ENCODE measurements at places on chromosomes 16 and 17.

- no peak for DNase-seq
Observed at GRCh38 chr16:89519881-89520280, 11.7 kb downstream of the SPG7 start.

DNA sequence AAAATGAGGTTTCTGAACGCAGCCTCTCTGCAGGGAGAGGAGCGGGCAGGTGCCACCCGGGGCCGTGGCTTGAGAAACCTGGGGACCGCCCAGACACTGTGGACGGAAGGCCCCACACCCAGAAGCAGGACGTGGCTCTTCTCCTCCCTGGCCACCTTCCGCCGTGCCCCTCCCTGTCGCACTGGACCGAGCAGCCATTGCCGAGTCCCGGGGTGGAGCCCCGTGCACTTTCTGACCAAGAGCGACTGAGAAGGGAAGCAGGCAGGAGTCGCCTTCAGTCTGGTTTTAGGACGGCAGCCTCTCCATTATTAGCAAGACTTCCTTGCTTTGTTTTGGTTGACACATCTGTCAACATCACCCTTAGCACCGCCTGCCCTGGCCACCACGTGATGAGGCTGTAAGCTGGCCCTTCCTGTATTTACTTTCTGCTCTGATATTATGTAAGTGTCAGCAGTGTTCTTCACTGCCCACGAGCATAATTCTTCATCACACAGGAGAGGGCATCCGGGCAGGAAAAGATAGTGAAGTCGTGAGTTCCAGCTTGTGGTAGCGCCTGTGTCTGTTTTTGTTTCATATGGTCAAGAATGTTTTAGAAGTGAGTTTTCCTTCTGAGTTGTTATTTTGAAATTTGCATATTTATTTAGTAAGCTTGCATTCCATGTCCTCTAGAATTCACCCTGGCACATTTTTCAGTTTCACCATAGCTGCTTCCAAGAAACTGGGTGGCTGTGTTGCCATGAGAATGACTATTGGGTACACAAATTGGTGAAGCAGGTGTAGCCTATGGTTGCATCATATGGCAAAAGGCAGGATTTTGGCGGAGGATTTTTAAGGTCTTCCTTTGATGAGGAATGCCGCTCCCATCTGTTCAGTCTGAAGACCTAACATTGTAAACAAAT, 1.0 kb downstream of the HERPUD1 start:
- peak; percentile 45 for DNase-seq

DNA sequence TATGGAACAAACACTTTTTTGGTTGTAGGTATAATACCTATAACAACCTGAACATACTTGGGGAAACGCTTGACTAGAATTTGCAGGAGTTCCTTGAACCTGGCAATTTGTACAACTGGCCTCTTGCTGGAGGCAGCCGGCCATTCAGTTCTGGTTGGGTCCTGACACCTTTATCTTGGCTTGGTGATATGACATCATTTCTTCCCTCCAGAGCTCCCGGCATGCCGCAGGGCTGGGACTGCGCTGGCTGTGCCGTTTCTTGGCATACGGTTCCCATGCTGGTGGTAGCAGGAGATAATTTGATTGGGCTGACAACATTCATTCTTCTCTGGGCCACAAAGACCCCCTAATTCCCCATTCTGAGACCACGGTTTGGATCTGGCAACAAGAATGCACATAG, 87.5 kb downstream of the ASIC2 start:
- no peak for DNase-seq

DNA sequence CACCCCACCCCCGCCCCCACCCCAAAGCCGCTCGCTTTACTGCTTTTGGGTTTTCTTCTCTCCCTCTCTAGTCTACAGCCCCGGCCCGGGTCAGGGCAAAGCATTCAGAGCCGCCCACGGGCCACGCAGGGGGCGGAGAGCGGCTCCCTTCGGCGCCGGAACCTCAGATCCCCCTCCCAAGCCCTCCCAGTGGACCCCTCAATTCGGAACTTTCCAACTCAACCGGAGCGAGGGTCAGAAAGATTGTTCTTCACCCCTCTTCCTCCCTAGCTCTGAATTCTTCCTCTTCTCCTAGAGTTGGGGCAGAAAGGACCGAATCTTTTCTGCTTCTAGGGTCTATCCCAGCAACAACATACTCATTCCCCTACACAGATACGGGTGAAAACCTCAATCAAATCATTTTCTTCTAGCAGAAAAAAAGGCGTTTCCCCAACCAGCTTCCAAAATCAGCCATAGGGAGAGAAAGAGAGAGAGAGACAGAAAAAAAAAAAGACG, 1.0 kb downstream of the HOXB2 start:
- DNase-seq = peak; percentile 40

- DNase-seq = no peak
Observed at GRCh38 chr17:80224683-80225082, 4.5 kb downstream of the SLC26A11 start.

GRCh38 chr17:30210901-30211300, 24.6 kb downstream of the SLC6A4 start:
- no peak for DNase-seq

- no peak for DNase-seq
Observed at GRCh38 chr16:81214745-81215166, 23.7 kb upstream of the BCO1 start.

DNA sequence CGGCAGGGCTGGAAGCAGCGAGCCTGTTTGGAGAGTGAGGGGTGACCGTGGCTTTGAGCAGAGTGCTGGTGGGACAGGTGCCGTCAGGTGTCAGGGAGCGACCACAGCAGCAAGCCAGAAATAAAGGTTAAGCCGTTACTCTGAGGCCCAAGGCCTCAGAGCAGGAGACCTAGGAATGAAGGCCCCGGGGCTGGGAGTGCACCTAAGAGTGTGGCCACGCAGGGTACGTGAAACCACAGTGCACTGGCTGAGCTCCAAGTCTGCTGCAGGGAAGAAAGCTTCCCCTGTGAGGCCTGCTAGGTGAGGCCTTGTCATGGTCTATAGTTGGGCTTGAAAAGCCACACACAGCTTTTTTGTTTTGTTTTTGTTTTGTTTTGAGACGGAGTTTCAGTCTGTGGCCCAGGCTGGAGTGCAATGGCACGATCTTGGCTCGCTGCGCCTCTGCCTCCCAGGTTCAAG, 8.7 kb downstream of the CLUAP1 start:
- DNase-seq = peak; percentile 59

- peak; percentile 69 for DNase-seq
Observed at GRCh38 chr16:79089735-79090284, 510.7 kb downstream of the MAF start.

DNA sequence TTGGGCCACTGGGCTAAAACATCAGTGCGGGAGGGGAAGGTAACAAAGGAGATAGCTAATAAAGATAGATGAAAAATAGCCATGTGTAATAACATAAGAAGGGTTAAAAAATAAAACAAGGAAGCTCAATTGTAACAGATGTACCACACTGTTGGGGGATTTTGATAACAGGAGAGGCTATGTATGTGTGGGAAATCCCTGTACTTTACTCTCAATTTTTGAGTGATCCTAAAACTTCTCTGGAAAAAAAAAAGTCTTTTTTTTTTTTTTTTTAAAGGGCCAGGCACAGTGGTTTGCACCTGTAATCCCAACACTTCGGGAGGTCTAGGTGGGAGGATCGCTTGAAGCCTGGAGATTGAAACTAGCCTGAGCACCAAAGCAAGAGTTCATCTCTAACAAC, 1.9 kb upstream of the MMD start:
- DNase-seq = no peak

DNA sequence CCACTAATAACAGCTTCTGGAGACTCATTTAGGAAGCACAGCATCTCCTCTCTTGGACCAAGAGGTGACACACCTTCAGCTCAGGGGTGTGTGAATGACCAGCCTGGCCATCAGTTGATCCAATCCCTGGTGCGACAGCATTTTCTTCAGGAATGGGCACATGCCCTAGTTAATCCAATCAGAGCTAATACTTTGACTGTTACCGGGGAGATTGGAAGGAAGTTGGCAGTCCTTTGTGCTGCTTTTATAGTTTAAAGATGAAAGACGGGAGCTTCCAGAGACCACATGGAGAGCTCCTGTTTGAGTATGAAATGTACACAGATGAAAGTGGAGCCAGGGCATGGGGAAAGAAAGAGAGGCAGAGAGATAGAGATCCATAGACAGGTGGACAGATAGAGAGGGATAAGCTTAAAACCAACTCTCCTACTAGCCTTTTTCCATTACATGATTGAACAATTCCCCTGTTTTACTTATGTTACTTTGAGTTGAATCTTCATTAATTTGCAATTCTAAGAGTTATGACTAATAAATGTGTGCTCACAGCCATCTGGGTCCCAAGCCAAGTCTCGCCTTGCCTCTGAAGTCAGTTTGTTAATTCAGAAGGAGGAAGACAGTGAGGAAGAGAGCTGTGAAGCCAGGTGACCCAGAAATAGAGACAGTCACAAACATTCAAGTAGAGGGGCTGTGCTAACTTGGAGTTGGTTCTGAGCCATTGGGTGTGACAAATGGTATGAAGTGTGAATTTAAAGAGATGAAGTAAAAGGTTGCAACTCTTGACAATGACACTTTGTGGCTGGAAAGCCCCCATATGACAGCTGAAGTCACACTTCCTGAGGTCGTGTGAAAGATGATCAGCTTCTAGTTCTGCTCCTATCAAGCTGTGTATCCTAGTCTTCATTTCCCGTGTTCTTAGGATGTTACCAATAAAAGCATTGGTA, 120.0 kb upstream of the GOT2 start:
- no peak for DNase-seq

DNA sequence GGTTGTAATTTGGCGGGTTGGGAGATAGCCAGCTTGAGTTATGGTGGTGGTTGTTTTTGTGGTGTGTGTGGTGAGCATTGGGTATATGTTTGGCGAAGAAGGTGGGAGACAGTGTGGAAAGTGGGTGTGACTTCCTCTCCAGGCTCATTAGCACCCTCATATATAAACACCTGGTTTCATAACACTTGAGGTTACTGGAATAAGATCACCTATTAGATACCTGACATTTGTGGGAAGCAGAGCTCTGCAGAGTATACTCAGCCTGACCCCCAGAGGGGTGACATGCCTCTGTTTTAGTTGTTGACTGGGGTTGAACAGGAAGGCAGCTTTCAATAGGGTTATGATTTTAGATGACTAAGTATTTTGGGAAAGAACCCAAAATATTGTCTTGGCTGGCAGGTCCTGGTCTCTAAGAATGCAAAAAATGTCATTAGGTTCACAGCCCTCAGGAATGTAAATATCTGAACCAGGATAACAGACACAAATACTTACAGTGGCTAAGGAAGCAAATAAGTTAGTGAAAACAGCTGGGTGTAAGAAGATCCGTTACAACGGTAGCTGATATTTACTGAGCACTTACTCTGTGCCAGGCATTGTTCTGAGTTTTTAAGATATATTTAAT, 18.3 kb upstream of the EFCAB13 start:
- DNase-seq = no peak

GRCh38 chr17:1590029-1590746, 27.6 kb upstream of the PITPNA start:
- no peak for DNase-seq

DNA sequence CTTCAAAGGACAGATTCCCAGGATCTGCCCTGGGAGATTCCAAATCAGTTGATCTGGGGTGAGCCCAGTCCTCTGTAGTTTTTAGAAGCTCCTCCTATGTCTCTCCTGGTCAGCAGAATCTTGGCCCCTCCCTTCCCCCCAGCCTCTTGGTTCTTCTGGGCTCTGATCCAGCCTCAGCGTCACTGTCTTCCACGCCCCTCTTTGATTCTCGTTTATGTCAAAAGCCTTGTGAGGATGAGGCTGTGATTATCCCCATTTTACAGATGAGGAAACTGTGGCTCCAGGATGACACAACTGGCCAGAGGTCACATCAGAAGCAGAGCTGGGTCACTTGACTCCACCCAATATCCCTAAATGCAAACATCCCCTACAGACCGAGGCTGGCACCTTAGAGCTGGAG, 840 bp upstream of the CDH5 start:
- no peak for DNase-seq

- DNase-seq = no peak
Observed at GRCh38 chr16:4338125-4338582, 13.0 kb downstream of the PAM16 start.

DNA sequence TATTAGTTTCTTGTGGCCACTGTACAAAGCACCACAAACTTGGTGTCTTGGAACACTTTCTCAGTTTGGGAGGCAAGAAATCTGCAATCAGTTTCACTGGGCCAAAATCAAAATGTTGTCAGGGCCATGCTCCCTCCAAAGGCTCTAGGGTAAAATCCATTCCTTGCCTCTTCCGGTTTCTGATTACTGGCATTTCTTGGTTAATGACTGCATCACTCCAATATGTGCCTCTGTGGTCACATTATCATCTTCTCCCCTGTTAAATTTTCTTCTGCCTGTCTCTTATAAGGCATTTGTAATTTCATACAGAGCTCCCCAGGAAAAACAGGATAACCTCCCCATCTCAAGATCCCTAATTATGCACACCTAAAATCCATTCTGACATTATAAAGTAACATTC, 34.8 kb downstream of the ZNF287 start:
- no peak for DNase-seq

GRCh38 chr16:75931043-75931442, 204.8 kb upstream of the CPHXL start:
- DNase-seq = no peak

- DNase-seq = no peak
Observed at GRCh38 chr16:66728117-66728787, 23.2 kb downstream of the DYNC1LI2 start.

- no peak for DNase-seq
Observed at GRCh38 chr17:8354236-8354635, 14.6 kb downstream of the ODF4 start.

GRCh38 chr17:43517161-43517560, 29.0 kb downstream of the ETV4 start:
- DNase-seq = no peak

DNA sequence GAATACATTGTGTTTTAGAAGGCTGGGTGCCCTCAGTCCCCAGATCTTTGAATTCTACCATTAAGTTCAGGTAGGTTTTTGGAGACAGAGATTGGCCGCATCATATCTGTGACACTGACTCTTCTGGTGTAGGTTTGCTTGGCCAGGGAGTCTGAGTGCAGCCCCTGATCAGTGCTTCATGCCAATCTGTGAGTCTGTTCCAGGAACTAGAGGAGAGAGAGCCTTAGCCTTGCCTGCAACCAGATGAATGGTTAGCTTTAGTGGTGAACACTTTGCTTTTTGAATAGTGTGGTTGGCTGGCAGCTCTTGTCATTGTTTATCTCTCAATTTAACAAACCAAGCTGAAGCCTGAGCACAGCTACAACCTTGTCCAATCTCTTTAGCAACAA, 87.8 kb downstream of the PLXDC1 start:
- no peak for DNase-seq

- no peak for DNase-seq
Observed at GRCh38 chr16:88197481-88198456, 185.0 kb upstream of the ZNF469 start.

Data from activated T-helper 2 cell treated with anti-CD3 and anti-CD28 coated beads, Interferon-gamma antibody, Interleukin-2, Interleukin-4, amounts not matched to agents 10 μg/mL and 5 μg/mL and 100 μg/mL, durations not matched to agents 14 hours and 24 hours and 36 hours (primary cell).